ENCODE measurements at places on chromosomes 16 and 17. TPM values are rescaled to one million over a fixed set of nuclear protein-coding genes. Genes with fewer than 3 reads are reported as not detected.

Gene CPPED1
- 7.3 TPM for total RNA-seq

GRCh38 chr17:10155371-10156076 lies 42.9 kb downstream of the GAS7 start:
- no peak for DNase-seq

Gene OTOP3
- total RNA-seq, result not detected

Gene ZACN
- not detected for total RNA-seq

DNA sequence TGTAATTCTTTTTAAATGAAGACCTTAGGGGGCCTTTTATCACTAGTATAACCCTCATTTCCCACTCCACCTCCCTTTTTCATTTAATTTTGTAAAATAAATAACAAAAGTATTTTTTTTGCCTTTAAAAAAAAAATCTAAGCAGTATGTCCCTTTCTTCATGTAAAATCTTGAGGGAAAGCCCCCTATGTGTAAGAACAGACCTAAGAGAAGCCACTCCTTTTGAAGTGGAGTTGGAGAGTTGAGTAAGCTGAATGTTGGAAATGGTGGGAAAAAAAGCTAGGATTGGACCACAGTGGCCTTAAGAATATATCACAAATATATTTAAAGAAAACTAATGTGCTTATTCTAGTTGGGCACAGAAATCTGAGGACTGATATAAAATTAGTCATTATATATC lies 44.5 kb upstream of the INTS2 start:
- no peak for DNase-seq

Gene FOXF1
- not detected for total RNA-seq

DNA sequence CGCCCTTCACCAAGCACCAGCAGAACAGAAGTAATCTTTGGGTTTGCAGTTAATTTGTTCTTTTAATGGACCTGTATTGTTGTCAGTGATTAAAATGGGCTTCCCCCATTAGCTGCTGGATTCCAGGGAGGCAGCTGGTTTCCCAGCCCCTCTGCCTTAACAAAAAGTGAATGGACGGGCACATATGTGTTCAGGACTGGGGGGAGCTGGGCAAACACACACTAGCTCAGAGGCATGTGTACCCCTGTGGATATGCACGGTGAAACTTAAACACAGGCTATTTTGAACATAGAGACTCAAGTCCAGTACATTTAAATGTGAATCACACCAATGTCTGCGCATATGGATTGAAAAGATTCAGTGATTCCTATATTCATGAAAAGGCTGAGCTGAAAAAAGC lies 25.5 kb upstream of the TMEM132E start:
- DNase-seq, result no peak

DNA sequence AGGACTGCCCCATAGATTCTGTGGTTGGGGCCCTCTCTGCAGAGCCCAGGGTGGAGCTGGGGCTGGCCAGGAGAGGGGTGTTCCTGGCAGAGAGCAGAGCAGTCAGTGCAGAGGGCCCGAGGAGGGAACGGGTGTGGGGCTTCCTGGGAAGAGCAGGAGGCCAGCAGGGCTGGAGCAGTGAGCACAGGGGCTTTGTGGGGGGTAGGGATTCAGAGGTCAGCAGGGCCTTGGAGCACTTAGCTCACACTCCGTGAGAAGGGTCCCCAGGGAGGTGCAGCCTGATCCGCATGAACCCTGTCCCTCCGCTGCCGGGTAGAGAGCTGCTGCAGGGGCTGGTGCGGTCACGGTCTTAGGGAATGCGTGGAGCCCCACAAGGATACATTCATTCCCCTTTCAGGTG lies 113.0 kb upstream of the CIBAR2 start:
- no peak for DNase-seq

Gene NLRC3
- not detected for total RNA-seq

- no peak for DNase-seq
Measured at GRCh38 chr17:5813357-5813756, 229.0 kb upstream of the NLRP1 start.

DNA sequence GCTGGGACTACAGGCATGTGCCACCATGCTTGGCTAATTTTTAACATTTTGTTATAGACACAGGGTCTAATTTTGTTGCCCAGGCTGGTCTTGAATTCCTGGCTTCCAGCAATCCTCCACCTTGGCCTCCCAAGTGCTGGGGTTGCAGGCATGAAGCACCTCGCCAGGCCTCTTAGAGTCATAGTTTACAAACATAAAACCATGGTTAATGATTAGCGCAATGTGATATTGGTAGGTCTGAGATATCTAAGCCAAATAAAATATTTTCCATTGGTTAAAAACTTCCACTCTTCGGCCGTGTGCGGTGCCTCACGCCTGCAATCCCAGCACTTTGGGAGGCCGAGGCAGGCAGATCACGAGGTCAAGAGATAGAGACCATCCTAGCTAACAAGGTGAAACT lies 16.6 kb downstream of the TXNDC11 start:
- DNase-seq, result no peak

DNA sequence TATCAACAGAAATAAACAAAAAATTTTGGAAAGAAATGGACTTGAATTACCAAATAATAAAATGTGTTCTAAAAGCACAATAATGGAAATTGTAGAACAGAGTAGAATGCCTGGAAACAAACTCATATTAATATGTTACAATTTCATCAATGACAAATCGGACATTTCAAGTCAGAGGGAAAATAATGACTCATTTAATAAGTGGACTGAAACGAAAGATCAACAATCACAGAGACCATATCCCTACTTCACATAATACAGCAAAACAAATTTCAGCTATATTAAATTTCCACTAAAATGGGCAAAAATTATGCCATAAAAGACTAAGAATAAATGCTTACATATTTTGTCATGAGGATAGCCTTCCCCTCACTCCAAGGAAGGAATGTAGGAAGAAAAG lies 25.7 kb downstream of the CDYL2 start:
- no peak for DNase-seq

DNA sequence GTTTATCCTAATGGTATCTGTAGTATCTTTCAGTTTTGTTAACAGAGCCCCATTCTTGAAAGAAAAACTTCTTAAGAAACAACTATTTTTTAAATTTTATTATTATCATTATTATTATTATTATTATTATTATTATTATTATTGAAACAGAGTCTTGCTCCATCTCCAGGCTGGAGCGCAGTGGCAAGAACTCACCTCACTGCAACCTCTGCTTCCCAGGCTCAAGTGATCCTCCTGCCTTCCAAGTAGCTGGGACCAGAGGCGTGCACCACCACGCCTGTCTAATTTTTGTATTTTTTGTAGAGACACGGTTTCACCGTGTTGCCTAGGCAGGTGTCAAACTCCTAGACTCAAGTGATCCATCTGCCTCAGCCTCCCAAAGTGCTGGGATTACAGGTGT lies 23.4 kb downstream of the SUPT6H start:
- DNase-seq, result no peak

GRCh38 chr17:42782166-42783061 lies 2.0 kb downstream of the WNK4 start:
- no peak for DNase-seq

GRCh38 chr17:79732254-79732653 lies 1.5 kb downstream of the ENPP7 start:
- no peak for DNase-seq

DNA sequence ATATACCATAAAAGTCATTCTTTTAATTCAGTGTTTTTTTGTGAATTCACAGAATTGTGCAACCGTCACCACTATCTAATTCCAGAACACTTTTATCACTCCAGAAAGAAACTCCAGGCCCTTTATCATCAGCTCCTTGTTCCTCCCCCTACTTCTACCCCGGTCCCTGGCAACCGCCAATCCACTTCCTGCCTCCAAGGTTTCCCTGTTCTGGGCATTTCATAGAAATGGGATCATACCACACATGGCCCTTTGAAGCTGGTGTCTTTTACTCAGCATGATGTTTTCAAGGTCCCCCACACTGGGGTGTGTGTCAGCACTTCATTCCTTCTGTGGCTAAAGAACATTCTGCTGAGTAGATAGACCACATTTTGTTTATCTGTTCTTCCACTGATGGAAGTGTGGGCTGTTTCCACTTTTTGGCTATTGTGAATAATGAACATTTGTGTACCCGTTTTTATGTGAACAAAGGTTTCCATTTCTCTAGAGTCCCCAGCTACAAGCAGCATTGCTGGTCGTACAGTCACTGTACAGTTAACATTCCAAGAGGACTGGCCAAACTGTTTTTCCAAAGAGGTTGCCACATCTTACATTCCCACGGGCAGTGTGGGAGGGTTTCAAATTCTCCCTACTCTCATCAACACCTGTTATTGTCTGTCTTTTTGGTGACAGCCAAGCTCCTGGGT lies 75.8 kb upstream of the ZNF469 start:
- DNase-seq, result no peak

Gene MYOCD
- 0.07 TPM for total RNA-seq

DNA sequence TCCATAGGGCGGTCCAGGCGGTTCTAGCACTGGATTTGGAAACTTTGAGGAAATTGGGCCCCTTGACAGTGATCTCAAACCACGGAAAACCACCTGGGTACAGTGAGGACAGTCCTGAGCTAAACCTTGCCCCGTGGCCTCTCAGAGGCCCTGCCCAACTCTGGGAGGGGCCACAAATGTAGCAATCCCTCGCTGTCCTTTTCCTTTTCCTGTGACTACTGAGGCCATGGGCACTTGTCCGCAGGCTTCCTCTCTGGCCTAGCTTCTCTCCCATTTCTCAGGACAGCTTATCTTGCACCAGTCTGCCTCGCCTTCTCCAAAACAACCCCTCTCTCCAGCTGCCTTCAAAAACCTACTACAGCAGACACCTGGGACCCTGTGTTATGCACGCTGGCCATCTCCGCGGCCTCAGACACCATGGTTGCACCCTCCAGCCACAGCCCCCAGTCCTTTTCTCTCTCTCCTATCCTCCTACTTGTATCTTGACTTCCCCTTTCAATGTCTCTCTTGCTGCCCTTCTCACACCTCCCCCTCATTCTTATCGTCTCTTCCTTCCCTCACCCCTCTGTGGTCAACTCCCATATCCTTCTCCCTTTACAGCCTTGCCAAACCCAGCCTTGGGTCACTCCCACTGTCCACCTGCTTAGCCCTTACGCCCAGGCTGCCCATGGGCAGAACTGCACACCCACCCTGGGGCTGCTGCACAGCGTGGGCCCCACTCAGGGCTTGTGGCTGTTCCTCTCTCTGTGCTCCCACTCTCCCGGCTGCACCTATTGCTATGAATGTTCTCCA lies 7.6 kb downstream of the SCPEP1 start:
- no peak for DNase-seq

DNA sequence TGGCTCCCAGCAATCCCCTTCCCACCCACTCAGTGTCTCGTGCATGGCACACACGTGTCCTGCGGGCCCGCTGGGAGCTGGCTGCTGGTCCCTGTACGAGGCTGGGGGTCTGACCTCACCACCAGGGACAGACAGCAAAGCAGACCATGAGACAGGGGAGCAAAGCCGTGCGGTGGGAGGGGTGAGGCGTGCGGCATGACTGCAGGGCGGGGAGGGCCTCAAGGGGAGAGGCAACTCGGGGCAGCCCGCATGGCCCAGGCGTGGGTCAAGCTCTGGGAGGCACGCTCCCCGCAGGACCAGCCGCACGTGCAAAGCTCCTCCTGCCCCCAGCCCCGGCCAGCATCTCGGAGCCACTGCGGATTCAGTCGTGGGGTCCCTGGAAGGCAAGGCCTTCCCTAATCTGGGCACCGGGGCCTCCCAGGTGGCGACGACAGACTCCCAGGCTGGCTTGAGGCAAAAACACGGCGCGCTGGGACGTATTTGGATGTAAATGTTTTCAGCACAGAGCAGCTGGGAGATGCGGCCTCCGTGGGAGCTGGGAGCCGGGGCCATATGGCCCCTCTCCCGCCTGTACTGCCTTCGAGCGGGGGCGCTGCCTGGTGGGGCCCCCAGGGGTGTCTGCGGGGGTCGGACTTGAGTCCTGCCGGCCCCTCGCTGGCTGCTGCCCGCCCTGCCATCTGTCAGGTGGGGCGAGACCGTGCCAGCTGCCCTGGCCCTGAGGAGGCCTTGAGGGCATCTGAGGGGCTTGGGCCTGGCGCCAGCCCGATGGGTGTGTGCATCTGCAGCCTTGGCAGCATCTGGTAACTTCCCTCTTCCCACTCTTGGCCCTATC lies 12.2 kb upstream of the CBFA2T3 start:
- no peak for DNase-seq

Gene GRIN2A
- total RNA-seq, result not detected

Gene CCL18
- not detected for total RNA-seq

- DNase-seq, result peak; percentile 77
Measured at GRCh38 chr17:29591146-29591736, 1.7 kb upstream of the ANKRD13B start.

Gene SLC6A2
- not detected for total RNA-seq

Gene PYDC1
- not detected for total RNA-seq

Gene SMTNL2
- not detected for total RNA-seq

DNA sequence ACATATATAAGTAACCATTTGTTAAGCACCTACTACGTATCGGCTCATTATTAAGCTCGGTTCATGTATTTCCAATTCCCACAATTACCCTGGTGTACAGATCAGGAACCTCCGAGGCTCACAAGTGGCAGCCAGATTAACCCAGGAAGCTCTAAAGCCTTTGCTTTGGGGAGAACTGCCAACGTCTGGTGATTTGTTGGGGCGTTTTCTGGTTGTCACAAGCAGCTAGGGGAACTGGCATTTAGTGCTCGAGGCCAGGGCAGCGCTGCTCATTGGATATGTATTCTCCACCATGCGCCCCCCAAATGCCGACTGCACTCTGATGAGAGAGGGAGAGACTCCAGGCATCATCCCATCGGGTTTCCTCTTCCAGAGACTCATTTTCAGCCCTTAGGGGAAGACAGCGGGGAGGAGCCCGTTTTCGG lies 541 bp downstream of the ZNF18 start:
- DNase-seq, result peak; percentile 51

DNA sequence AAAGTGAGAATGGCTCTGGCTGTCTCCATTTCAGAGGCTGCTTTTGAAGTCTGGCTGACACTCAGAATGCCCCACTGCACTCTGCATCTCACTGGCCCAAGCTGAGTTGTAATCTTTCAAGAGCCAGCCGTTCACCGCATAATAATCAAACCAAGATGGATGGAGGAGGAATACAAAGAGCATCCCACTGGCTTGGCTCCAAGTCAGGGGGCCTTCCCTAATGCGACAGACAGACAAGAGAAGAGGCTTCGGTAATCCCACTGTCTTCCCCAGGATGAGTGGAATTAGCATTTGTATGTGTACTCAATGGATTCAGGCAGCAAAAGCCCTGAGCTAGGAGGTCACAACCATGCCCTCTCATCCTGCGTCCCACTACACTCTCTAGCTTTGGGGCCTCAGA lies 68.0 kb downstream of the CBLN1 start:
- no peak for DNase-seq

GRCh38 chr17:12634789-12635414 lies 30.8 kb upstream of the MYOCD start:
- no peak for DNase-seq

All from foreskin keratinocyte (primary cell).